MG63 (cell line): ENCODE measurements at places on chromosomes 11 and 22. TPM values are rescaled to one million over a fixed set of nuclear protein-coding genes. Genes with fewer than 3 reads are reported as not detected.

DNA sequence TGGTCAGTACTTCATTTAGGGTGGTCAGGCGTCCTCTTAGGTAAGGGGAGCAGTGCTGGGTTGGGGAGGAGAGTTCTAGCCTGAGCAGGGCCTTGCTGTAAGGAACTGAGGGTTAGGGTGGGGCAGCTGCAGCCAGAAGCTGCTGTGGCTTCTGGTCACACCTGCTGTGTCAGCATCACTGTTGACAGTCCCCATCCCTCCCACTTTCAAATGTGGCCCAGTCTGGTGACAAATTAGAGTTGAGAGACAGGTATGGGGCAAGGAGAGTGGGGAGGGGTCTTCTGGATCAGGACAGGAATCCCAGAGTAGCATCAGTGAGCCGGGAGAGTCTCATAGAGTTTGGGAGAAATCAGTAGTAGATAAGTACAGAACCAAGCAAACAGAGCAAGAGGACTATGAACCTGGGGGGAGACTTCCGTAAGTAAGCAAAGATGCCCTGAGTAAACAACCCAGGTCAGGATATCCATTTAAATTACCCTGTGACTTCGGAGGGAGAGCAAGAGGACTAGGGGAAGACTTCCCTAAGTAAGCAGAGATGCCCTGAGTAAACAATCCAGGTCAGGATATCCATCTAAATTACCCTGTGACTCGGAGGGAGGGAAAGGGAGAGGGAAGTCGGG, 53.7 kb downstream of the PPP6R2 start:
- no peak for DNase-seq

The LMF2 gene
- 23.0 and 30.3 TPM in 2 replicates for total RNA-seq

The PLCB3 gene
- total RNA-seq, result 24.8 and 37.4 TPM in 2 replicates

DNA sequence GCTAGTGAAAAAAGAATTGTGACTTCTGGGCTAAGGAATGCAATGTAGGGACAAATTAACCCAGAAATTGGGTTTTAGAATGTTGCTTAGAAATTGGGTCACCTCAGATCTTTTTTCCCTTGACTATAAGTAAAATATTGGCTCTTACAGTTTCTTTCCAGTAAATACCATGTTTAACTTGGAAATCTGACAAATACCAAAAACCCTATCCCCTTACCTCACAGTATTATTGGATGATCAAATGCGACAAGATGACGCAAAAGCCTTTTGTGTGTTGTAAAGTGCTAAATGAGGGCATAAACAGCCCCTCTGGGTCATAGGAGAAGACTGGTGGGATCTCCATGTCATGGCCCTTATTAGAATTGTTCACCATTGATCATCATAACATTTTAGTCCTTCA, 6.1 kb upstream of the UPB1 start:
- no peak for DNase-seq

The CCDC188 gene
- total RNA-seq, result not detected in 2 replicates
